OCI-M1 (cell line): ENCODE measurements at places on chromosomes 4 and X.

DNA sequence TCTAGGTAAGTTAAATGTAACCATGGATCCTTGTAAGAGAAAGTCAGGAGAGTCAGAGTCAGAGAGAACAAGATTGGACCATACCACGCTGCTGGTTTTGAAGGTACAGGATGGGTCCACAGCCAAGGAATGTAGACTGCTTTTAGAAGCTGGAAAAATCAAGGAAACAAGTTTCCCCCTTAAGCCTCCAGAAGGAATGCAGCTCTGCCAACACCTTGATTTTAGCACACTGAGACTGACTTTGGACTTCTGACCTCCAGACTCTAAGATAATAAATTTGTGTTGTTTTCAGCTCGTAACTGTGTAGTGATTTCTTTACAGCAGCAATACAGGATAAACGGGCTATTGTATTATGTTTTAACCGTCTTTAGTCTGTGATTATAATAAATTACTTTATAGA is 108.0 kb upstream of the USP38 start:
- no peak for DNase-seq

DNA sequence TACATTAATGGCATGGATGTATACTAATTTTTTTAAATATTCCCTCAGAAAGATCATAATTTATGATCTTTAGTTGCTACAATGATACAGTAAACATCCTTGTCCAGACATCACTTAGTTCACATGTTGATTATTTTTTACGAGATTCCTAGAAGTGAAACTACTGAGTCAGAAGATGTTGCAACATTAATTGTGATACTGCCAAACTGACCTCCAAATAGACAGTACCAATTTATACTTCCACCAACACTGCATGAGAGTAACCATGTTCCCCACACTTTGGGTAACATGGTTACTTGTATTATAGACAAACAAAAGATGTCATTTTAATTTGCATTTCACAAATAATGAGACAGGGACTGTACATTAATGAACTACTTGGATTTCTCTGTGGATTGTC is 19.6 kb downstream of the RCHY1 start:
- DNase-seq: peak; percentile 31

GRCh38 chrX:6041630-6042029 is 187.0 kb downstream of the NLGN4X start:
- DNase-seq: no peak

DNA sequence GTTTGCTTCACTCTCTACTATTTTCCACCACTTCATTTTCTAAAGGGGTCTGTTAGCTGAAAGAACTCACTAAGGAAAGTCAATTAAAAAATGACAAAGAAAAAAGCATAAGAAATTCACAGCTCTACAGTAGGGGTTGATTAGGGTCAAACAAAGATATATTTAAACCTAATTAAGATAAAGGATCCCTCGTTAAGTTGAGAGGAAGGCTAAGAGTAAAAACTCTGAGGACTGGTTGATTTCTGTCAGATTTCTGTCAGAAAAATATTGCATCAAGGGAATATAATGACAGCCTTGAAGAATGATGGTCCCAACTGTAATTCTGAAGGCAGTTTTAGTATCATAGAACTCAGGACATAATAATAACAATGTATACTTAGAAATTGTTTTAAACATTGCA is 218.0 kb downstream of the QDPR start:
- DNase-seq: no peak

DNA sequence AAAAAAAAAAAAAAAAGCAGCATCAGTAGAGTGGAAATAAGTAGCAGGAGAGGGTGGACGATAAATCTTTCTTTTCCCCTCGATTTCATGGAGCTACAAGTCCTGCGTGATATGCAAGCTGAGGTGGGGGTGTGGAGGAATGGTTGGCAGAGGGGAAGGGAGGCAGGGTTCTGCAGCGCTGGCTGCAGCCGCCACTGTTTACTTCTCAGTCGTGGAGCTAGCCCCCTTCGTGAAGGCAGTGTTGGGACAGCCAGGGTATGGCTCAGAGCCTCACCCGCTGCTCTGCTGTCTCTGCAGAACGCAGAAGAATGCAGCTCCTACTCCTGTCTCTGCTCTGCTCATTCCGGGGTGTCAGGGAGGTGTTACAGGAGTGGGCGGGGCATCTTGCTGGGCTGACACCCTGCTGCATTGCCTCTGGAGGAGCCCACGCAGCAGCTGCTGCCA is 140.6 kb downstream of the GPM6A start:
- no peak for DNase-seq

DNA sequence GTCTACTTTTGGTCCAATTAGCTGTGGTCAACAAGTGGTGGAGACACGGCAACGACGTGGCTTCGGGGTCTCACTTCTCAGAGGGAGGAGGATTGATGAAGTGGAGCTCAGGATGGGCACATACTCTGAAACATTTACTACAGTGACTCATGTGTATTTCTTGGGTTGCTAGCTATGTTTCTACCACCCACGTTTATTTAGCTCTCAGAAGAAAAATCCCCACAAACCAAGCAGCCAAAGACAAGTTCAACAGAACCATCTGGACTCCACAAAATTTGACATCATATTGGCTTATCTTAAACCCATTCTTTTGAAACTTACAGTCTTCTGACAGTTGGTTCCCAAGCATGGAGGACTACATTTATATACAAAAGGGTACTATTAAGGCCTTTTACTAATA is 158.0 kb downstream of the CBLL2 start:
- no peak for DNase-seq
